ENCODE measurements at places on chromosomes 13 and 19.
A peak's percentile ranks its signal among the peaks of the same experiment; 100 is the strongest.

DNA sequence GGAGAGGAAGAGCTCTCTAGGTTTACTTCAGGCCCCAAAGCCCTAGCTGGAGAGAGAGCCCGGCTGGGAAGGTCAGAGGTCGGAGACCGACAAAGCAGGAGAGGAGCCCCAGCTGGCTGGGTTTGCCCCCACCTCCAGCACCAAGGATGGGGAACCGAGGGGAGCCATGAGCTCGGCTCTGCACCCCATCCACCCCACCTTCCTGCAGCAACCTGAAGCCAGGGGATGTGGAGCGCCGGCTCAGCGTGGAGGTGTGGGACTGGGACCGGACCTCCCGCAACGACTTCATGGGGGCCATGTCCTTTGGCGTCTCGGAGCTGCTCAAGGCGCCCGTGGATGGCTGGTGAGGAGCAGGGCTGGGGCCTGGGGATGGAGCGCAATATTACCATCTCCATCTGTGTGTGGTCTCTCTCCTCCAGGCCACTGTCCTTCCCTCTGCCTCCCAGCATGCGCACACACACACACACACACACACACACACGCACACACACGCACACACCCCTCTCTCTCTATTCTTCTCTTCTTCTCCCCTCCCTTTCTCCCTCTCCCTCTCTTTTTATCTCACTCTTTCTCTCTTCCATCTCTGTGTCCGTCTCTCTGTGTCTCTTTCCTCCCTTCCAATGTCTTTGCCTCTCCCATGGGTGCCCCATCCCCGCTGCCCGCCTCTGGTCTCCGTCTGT is 10.4 kb downstream of the PRKCG start:
- no peak for DNase-seq

DNA sequence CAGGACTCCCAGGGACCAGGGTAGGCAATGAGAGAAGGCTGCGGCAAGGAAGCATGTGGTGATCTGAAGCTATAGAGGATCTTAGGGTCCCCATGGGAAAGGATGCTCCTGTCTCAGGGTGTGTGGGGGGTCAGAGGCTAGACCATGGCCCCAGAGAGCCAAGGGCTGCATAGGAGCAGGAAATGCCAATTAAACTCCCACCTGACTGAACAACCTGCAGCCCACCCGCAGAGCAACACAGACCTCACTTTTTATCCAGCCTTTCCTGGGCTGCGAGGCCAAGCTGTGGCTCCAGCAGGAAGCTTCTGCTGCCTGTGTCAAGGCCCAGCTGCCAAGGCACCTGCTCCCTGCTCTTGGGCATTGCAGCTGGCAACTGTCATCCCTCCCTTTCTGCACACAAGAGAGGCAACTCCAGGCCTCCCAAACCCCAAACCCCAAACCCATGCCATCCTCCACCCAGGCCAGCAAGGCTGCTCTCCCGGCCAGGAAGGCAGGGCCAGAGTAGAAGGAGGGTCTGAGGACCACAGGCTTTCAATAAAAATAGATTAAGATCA is 290.1 kb downstream of the FOXO1 start:
- DNase-seq = no peak

- DNase-seq = no peak
These were observed 66.3 kb downstream of the ARHGAP35 start for GRCh38 chr19:46927106-46927505.

GRCh38 chr13:42747399-42747873 is 33.9 kb upstream of the FAM216B start:
- no peak for DNase-seq

- DNase-seq = no peak
These were observed 2.2 kb downstream of the PRR22 start for GRCh38 chr19:5782322-5782721.

GRCh38 chr19:11242864-11243797 is 3.7 kb downstream of the ANGPTL8 start:
- peak; percentile 81 for DNase-seq

DNA sequence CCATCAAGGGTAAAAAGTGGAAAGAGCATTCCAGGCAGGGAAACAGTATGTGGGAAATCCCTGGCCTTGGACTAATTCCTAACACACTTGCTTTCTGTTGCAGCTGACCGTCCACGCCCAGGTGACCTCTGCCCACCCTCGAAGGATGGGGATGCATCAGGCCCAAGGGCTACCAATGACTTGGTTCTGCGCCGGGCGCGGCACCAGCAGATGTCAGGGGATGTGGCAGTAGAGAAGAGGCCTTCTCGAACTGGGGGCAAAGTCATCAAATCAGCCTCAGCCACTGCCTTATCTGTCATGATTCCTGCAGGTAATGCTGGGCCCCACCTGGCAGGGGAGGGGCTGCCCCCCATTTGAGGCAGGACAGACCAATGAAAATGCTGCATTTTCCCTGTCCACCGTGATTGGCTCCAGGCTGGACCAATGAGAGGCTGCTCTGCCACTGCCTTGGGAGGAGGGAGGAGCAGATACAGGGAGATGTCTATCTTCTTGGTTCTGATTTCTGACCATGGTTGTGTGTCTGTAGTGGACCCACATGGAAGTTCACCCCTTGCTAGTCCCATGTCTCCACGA is 12.6 kb downstream of the DNASE2 start:
- no peak for DNase-seq

DNA sequence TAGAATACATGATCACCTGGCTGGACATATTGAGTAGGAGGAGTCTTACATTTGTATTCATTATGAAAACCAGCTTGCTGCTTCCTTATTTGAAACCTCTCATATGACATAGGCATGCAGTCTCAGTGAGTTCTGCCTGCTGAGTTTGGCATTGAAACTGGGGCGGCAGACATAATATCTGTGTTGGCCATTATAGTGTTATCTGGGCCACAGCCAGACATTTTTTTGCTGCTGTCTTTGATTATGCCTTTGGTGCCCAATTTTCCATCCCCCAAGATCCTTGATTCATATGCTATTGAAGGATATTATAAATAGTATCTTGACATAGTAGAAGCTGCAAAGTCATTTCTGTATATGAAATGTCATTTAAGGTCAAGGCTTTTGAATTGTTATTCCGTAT is 15.8 kb downstream of the FREM2 start:
- no peak for DNase-seq

- DNase-seq = no peak
These were observed 16.5 kb upstream of the KLF2 start for GRCh38 chr19:16308081-16308480.

DNA sequence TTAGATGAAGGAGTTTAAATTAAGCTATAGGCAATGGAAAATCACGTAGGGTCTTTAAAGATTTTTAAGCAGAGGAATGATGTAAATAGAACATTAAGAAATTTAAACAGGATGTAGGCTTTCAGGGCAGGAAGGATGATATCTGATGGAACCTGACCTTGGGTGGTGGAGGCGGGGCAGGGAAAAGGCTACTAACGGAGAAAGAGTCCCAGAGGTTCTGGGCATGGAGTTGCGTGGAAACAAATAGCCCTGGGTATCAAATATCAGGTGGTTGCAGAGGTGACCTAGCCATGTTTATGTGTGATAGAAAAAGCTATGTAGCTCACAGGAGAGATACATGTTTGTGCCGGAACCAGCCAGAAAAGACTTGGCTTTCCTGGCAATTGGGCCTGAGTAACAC is 7.8 kb upstream of the CDK8 start:
- no peak for DNase-seq

DNA sequence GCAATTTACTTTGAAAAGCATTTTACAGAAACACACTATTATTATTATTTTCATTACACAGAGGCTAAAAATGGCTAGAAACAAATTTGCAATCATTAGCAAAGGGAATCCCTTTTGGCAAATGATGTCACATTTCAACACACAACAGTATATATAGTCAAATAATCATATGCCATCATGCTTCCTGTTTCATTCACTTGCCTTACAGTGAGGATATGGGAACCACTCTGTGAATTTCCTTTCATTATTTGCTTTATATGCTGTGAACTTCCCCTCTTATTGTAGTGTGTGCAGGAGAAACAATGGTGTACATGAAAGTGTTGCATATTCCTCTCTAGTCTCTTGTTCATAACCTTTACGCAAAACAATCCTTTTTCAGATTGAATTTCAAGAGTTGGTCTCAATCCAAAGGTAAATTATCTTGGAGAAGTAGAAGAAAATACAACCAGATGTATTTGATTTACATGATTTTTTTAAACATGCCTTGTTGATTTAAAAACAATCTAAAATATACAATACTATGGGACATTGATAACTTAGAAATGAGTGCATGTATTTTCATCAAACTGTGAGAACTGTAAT is 657.3 kb downstream of the EFNB2 start:
- no peak for DNase-seq

- DNase-seq = no peak
These were observed 334.2 kb downstream of the KLF12 start for GRCh38 chr13:73800011-73800410.

DNA sequence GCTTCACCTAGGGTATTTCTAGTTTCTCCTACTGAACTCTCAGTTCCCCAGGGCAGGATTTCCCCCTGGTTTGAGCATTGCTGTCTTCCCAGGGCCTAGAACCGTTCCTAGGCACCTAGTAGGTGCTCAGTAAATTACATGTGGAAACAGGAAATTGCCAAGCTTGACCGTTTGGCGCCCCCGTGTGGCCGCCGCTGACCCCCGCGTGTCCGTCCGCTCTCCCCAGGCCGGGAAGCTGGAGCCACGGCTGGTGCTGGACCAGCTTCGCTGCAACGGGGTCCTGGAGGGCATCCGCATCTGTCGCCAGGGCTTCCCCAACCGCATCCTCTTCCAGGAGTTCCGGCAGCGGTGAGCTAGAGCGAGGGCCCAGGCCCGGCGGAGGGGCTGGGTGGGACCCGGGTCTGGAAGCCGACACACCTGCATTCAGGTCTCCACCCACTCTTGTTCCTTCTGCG is 55.5 kb downstream of the MYH14 start:
- no peak for DNase-seq

DNA sequence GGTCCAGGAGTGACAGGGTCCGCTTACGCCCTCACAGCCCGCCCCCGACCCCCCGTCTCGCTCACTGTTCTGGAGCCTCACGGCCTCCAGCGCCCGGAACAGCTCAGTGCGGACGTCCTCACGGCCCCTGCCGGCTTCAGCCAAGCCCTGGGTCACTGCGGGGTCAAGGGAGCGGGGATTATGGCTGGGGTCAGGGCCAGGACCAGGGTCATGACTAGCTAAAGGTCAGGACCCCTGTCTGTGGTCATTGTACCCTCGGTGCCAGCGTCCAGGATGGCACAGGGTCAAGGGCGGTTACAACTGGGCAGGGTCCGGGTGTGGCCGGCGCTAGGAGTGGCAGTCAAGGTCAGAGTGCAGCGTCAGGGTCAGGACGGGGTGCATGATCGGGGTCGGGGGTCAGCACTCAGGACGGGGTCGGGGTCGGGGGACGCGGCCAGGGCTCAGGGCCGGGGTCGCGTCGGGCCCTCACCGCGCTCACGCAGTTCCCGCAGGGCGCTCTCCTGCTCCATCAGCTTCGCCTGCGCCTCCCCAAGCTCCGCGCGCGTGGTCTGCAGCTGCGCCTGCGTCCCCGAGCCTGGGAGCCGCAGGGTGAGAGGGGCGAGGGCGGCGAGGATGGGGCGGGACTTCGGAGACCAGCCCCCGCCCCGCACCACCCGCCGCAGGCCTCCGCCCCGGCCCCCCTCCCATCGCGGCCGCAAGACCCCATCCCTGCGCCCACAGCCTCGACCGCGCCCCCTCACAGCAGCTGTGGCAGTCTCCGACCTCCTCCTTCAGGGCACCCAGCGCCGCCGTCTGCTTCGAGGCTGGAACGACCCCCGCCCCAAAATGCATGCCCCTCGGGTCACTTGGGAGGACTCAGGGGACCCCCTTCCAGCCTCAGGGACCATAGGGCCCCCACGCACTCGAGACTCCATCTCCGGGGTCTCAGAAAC is 1.4 kb downstream of the CLEC4G start:
- DNase-seq = no peak

GRCh38 chr19:7638802-7639465 is 2.0 kb downstream of the STXBP2 start:
- no peak for DNase-seq

DNA sequence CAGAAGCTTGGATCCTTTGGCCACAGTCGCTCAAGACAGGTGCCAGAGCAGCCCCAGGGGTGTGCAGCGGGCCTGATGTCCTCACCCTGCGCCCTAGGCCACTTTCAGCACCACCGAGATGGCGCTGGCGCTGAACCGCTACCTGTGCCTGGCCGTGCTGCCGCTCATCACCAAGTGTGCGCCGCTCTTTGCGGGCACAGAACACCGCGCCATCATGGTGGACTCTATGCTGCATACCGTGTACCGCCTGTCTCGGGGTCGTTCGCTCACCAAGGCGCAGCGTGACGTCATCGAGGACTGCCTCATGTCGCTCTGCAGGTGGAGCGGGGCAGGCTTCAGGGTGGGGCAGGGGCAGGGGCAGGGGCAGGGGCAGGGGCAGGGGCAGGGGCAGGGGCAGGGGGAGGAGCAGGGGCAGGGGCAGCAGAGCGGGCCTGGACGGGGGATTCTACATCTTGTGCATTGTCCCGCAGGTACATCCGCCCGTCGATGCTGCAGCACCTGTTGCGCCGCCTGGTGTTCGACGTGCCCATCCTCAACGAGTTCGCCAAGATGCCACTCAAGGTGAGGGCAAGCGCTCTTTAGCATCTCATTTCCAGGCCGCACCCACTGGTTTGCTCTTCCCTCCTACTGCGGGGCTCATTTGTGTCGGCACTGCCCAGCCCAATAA is 69.1 kb downstream of the RYR1 start:
- no peak for DNase-seq

GRCh38 chr13:100722517-100722916 is 47.9 kb upstream of the TMTC4 start:
- no peak for DNase-seq

GRCh38 chr13:91280801-91281200 is 66.7 kb upstream of the MIR17HG start:
- DNase-seq = no peak

DNA sequence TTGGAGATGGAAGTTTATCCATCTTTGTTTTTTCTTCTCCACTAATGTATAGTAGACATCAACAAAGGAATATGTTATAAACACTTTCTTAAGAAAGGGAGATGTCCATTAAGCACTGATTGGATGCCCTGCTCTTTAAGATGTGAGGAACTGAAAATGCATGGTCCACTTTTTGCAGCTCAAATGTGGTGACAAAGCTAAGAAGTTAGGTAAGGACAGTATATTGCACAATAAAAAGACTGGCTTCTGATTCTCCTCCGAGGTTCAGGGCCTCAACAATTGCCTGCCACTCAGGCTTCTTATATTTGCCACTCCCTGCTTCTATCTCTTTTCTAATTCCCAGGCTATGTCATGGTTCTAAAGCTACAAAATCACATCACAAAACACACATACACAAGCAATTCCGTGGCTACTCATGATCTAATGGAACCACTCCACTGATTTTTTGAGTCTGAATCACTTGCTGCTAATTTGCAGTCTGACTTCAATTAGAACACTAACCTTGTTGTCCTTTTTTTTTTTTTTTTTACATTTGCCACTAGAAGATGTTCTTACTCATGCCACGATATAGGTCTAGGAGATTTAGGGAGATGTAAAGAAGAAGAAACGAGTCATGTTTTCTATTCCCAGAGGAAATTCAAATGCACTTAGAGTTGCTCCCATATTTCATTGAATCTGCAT is 29.6 kb upstream of the TNFSF11 start:
- no peak for DNase-seq

DNA sequence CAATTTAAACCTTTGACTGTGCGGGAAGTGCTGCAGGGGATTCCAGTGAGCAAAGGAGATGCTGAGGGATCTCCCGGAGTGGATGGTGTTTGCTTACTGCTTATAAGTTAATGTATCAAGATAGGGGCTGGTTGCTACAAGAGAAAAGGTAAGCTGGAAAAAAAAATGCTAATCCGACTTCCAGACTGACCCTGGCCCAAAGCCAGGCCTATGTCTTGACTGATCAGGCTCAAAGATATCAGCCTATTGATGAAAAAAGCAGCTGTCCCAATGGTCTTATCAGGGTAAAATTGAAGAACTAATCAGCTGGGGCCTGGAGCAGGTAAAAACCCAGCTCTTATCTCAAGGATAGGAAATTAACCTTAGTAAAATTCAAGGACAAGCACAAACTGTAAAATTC is 10.9 kb upstream of the ZNF90 start:
- DNase-seq = no peak

All from CD4-positive, alpha-beta T cell treated with Interleukin-15 for 1 hour (primary cell).